Tibial artery (tissue), 4 donors: ENCODE measurements at places on chromosomes 7 and 10.

GRCh38 chr7:85711894-85712293, 525.0 kb upstream of the SEMA3D start:
- no peak for DNase-seq

- no peak for DNase-seq
These were observed 15.1 kb upstream of the NUDCD3 start for GRCh38 chr7:44505595-44505994.

- DNase-seq: no peak
These were observed 23.2 kb downstream of the NT5C3A start for GRCh38 chr7:33039257-33039902.

- peak; percentile 25 for DNase-seq
These were observed 27.9 kb downstream of the WIPI2 start for GRCh38 chr7:5217851-5218331.

- no peak for DNase-seq
These were observed 237.2 kb downstream of the MAGI2 start for GRCh38 chr7:79216236-79216635.

DNA sequence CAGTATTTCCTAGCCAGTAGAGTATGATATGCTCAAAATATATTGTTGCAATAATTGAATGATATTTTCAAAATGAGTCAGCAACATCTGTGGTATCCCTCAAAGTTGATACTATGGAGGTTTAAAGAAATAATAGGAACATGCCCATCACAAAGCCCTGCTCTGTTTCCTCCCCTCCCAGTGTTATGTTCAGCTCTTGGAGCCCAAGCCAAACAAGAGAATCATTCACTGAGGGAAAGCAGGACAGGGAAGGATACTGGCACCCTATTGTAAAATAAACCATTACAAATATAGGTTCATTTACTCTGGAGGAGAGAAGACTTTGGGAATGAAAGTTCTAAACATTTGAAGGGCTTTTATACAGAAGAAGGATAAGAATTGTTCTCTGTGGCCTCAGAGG, 37.6 kb downstream of the SORCS3 start:
- DNase-seq: no peak
